ENCODE measurements at places on chromosomes 16 and 17. TPM values are rescaled to one million over a fixed set of nuclear protein-coding genes. Genes with fewer than 3 reads are reported as not detected.

- peak; percentile 16 for DNase-seq
Measured at GRCh38 chr17:70622368-70623260, 453.3 kb downstream of the KCNJ2 start.

The CCL13 gene
- not detected for total RNA-seq

The MYH2 gene
- not detected for total RNA-seq

DNA sequence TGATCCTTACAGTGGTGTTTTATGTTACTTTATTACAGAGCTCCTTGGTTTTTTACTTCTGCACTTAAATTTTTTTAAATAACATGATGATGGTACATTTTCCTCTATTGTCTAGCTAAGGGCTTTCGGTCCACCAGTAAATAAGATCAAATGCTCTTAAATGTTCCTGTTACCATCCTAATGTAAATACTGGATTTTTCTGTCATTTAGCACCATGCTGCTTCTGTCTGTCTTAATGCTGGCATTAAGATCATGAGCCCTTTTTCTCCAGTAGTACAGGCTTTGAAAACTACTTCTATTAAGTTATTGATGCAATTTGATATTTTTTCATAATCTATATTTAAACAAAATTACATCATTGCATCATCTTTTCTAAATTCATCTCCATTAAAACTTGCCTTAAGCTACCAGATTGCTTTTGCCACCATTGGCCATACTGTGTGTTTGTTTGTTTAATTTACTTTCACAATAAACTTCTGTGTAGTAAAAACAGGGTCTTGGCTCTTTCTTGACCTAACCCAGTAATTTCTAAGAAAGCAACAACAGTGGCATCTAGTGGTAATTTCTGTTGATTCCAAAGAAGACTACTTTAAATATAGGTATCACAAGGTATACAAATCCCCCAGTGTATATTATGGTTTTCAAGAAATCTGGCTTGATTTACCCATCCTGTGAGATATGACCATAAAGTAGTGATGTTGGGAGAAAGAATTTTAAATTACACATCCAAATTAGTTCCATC lies 9.0 kb upstream of the PHAF1 start:
- no peak for DNase-seq

- no peak for DNase-seq
Measured at GRCh38 chr17:8679126-8679525, 48.6 kb upstream of the MYH10 start.

The POLR3K gene
- total RNA-seq = 45.3 TPM
